ENCODE measurements at places on chromosomes 6 and 20. TPM values are rescaled to one million over a fixed set of nuclear protein-coding genes. Genes with fewer than 3 reads are reported as not detected.

- no peak overlapping the region for H3K27ac ChIP-seq
- H3K4me1 ChIP-seq, result peaks cover 4% of the 10 kb centered on the region
- no peak for DNase-seq
- H3K36me3 ChIP-seq, result no peaks in the 10 kb centered on the region
- H3K27me3 ChIP-seq, result no peaks in the 10 kb centered on the region
- no peak overlapping the region for H3K4me3 ChIP-seq
Observed at GRCh38 chr6:1081551-1082284, 230.2 kb upstream of the FOXQ1 start.

GRCh38 chr6:135871878-135872277 is 20.4 kb downstream of the PDE7B start:
- no peak overlapping the region for H3K27ac ChIP-seq
- H3K27me3 ChIP-seq, result no peaks in the 10 kb centered on the region
- no peak for DNase-seq
- H3K36me3 ChIP-seq, result no peaks in the 10 kb centered on the region
- no peak overlapping the region for H3K4me3 ChIP-seq

GRCh38 chr6:50305660-50306059 is 255.9 kb upstream of the DEFB112 start:
- no peaks in the 10 kb centered on the region for H3K27me3 ChIP-seq
- H3K36me3 ChIP-seq, result no peaks in the 10 kb centered on the region
- H3K27ac ChIP-seq, result no peak overlapping the region
- no peak for DNase-seq
- no peak overlapping the region for H3K4me3 ChIP-seq

The UNC5CL gene
- total RNA-seq, result 0.36 TPM

DNA sequence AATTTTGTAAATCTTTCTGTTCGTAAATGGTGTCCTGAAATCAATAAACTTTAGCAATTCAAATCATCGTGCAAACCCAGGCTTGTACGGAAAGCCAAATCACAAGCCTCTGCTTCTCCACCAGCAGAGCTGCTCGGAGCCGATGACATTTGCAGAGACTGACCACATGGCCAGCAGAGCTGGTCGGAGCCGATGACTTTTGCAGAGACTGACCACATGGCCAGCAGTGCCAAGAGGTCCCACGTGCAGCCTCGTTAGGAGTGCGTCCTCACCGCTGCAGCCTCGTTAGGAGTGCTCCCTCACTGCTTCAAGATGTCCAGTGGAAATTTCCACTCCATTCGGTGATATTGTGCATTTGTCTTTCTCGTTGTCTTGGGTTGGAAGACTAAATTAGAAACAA is 28.5 kb downstream of the SMOC2 start:
- no peaks in the 10 kb centered on the region for H3K4me1 ChIP-seq
- no peak overlapping the region for H3K27ac ChIP-seq
- no peak overlapping the region for H3K4me3 ChIP-seq
- peak; percentile 85 for DNase-seq

The SASH1 gene
- 101 TPM for total RNA-seq

DNA sequence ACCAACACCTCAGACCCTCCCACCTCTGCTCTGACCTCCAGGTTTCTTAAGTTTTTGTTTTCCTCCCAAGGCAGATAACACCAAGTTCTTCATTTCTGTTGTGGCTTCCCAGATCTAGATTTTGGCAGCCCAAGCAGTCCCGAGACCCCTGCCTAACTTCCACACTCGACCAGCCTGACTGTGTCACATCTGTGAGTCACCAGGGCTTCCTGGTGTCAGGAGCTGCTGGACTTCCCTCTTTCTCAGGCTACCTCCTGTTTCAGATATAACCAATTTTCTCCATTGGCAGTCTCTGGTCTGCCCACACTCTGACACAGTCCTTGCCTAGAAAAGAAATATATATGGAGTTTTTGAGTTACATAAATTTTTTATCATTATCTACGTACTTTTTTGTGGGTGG is 46.1 kb upstream of the CCN6 start:
- H3K4me1 ChIP-seq, result no peaks in the 10 kb centered on the region
- H3K4me3 ChIP-seq, result no peak overlapping the region
- H3K36me3 ChIP-seq, result no peaks in the 10 kb centered on the region
- H3K27ac ChIP-seq, result peak overlapping the region; percentile 39

The PBOV1 gene
- total RNA-seq, result not detected

GRCh38 chr6:138107752-138108592 is 753 bp upstream of the PERP start:
- no peak for DNase-seq
- H3K27me3 ChIP-seq, result no peaks in the 10 kb centered on the region

The RHAG gene
- 1.4 TPM for total RNA-seq

DNA sequence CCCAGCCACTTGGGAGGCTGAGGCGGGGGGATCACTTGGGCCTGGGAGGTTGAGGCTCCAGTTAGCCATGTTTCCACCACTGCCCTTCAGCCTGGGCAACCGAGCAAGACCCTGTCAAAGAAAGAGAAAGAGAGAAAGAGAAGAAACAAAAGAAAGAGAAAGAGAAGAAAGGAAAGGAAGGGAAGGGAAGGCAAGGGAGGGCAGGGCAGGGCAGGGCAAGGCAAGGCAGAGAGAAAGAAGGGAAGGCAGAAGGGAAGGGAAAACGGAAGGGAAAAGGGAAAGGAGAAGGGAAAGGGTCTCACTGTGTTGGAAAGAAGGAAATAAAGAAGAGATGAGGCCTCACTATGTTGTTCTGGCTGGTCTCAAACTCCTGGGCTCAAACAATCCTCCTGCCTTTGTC is 47.8 kb upstream of the PBOV1 start:
- no peak for DNase-seq
- no peak overlapping the region for H3K27ac ChIP-seq
- H3K36me3 ChIP-seq, result no peaks in the 10 kb centered on the region
- no peak overlapping the region for H3K4me3 ChIP-seq
- no peaks in the 10 kb centered on the region for H3K4me1 ChIP-seq

GRCh38 chr6:36666826-36667591 is 11.5 kb upstream of the CDKN1A start:
- H3K4me3 ChIP-seq, result no peak overlapping the region
- peak; percentile 89 for DNase-seq
- peaks cover 9% of the 10 kb centered on the region for H3K4me1 ChIP-seq
- no peaks in the 10 kb centered on the region for H3K36me3 ChIP-seq
- H3K27ac ChIP-seq, result peak overlapping the region; percentile 49
